NCI-H1930 (cell line): ENCODE measurements at places on chromosomes 16 and 17.

DNA sequence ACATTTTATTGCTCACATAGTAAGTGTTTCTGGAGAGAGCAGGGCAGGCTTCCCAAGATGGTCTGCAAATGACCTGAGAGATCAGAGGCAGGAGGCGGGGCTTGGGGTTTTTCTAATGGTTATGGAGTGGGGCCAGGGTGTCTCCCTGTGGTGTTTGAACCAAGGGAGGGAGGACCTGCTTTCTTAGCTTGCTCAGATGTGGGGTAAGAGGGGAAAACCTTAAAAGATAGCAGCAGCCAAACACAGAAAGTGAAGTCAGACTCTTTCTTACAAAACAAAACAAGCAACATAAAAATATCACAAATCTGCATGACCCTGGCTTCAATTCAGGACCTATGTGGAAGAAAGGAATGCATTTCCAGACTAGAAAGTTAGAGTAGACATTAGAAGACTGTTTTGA, 22.9 kb upstream of the DNAJA2 start:
- DNase-seq, result no peak

DNA sequence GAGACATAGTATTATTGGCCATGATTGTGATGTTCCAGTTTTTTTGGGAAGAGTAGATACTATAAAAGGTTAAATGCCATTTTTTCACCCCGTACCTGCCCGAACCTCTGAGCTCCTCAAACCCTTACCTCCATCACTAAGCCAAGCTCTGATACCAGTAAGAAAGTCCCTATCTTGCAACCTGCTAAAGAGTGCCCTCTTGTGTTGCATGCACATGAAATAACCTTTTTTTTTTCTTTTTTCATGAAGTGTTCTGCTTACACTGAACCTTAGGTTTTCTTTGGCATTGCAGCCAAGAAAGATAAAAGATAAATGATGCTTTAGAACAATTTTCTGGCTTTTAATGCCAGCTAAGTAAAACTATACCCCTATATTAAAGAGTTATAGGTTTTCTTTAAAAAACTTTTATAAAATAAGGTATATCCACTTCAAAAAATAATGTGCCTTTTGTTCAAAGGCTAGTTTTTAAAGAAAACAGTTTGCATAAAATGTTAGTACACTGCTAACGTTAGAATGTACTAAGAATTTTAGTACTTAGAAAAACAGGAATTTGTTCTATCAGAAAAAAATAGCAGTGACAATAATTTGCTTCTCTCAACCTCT, 295.3 kb upstream of the PMFBP1 start:
- DNase-seq, result no peak

GRCh38 chr17:2155573-2155972, 100.7 kb downstream of the HIC1 start:
- DNase-seq, result no peak

DNA sequence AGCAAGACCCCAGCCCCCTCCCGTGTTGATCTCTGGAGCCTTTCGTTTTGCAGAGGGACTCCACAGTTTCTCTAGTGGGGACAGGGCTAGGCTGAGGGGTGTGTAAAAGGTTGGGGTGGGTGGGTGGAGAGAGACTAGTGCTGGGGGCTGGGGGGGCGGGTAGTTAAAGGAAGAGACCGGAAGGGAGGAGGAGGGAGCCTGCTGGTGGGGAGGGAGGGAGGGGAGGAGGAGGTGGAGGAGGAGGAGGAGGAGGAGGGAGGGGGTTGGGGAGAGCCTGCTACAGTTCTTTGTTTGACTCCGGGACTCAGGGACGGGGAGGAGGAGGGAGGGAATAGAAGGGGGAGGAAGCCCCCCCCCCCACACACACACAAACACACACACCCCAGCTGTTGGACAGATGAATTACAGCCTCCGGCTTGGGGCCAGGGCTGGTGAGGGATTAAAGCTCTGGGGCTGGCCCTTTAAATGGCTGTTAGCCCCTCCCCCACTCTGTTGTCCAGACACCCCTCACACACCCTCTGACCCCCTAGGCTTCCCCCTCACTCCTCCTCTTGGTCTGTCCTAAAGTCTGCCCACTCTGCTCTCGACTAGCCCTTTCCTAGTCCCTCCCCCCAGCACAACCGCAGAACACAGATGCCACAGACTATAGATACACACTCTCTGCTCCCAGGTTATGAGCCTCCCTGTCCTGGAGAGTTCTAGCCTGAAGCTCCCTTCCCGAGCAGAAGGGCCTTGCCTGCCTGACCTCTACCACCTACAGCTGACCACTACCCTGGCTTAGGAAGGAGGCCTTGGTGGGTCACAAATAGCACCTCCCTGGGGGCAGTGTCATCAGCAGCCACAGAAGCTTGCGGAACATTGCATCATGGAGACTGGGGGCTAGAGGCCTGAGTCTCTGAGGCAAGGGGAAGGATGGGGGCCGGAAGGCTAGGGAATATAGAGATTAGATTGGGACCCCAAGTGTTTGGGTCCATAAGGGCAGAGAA, 4.4 kb downstream of the KDM6B start:
- DNase-seq, result no peak

GRCh38 chr17:32777436-32777835, 99.5 kb downstream of the MYO1D start:
- no peak for DNase-seq

DNA sequence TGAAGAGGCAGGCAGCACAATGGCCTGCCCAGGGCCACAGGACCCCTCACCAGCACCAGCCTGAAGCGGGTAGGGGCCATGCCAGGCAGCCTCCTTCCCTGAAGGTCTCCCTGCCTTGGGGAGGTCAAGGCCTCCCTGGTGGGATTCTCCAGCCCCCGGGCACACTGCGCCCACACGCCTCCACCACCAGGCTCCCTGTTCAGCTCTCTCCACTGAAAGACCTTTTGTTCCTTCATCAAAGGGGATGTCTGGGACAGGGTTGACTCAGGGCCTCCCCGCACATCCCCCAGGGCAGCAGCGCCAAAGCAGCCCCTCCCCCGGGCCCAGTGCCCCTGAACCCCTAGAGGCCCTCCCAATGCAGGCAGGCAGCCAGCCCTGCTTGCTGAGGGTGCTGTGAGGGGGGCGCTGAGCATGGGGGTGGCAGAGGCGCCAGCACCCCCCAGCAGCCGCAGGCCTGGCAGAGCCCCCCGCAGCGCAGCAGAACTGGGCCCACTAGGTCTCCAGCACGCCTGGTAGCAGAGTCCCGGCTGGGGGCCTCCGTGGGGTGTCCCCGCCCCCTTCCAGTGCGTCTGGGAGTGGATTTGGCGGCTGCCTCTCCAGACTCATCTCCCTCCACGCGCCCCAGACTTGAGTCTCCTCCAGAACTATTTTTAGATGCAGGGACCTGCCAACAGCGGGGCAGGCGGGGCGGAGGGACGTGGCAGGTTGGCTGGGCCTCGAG, 13.1 kb downstream of the BCAR1 start:
- DNase-seq, result no peak

- no peak for DNase-seq
Measured at GRCh38 chr17:60599220-60599619, 773 bp upstream of the PPM1D start.

- no peak for DNase-seq
Measured at GRCh38 chr17:38363016-38363415, 11.4 kb downstream of the SOCS7 start.

GRCh38 chr16:80733407-80733806, 71.0 kb downstream of the CDYL2 start:
- DNase-seq, result no peak
